CD8-positive, alpha-beta memory T cell (primary cell): ENCODE measurements at places on chromosomes 4 and X. TPM values are rescaled to one million over a fixed set of nuclear protein-coding genes. Genes with fewer than 3 reads are reported as not detected.

SFRP2 gene
- total RNA-seq: 0.11 TPM

HS6ST2 gene
- total RNA-seq: 0.13 TPM

UGT2B17 gene
- total RNA-seq: not detected

TEX13B gene
- total RNA-seq: not detected

DNA sequence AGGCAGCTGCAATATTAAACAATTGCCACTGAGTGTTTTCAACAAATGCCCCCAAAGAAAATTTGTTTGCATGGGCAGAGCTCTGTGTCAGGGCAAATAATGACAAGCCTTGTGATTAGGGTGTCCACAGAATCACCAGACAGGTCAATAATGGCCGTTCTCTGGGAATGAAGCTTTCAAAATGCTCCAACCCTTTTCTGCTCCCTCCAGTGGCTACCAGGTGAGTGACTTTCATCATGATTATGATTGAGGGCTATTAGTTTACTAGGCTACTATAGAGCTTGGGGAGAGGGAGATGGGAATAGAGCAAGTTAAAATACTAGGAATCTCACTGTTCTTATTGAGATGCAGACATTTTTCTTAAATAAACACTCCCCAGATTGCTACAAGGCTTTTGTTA lies 23.5 kb downstream of the IRS4 start:
- DNase-seq: no peak

DNA sequence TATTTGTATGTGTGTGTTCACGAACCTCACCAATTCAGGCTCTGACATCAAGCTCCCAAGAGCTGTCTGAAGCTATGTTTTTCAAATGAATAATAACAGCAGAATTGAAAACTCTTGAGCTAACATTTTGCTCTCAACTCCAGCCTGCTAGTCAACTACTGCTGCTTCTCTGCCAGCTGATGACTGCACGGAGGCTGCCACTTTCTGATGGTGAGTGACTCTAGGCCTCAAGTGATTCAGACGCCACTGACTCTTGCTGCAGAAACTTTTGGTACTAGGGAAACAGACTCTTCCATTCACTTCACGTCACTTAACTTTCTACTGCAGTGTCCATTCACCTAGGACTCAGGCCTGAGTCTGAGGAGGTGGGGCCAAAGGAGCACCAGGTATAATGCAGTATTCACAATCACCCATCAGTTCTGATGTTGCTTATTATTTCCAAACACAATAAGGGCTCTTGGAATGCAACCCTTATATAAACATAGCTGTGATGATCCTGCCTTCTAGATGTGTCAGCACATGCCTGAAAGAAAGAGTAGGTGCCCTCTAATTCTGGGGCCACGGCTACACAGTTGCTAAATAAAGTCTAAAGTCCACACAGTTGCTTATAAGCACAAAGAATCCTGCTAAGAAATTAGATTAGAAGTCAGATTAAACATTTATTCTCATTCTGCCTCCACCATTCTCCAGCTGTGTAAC lies 16.0 kb downstream of the PRDM8 start:
- no peak for DNase-seq

DNA sequence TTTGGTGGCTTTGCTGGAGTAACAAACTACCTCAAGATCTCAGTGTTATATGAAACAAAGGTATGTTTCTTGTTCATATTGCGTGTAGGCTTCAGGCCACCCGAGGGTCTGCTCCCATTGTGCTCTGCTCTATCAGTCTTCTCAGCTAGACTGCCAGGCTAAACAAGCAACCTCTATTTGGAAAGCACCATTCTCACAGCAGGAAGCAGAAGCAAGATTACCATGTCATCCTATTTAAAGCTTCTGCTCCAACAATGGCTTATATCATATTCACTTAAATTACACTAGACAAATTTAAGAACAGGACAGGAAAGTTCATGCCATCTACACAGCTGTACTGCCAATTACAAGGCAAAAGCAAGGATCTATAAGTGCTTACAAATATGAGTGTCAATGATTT lies 385.8 kb downstream of the PPARGC1A start:
- no peak for DNase-seq

DNA sequence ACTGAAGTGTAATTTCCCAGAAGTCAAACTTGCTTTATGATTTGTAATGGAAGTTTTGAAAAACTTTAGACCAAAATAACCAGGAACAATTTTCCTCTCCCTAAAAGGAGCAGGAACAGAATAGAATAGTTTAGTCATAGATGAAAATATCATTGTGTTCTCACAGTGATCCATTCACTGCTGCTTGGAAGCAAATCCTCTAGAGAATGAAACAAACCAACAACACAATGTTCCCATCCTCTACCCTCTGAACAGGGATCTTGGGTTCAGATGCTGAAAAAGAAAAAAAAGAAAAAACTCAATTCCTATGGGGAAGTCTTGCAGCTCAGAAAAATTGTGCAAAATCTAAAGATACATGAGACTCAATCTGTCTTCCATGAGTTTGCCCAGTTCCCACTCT lies 12.2 kb downstream of the DSPP start:
- no peak for DNase-seq

GRCh38 chrX:107701493-107702121 lies 73.3 kb downstream of the PRPS1 start:
- no peak for DNase-seq
